Thoracic aorta (tissue), 2 donors: ENCODE measurements at places on chromosomes 12 and 14. TPM values are rescaled to one million over a fixed set of nuclear protein-coding genes. Genes with fewer than 3 reads are reported as not detected.

The PZP gene
- total RNA-seq: not detected

The MYF6 gene
- not detected for total RNA-seq

DNA sequence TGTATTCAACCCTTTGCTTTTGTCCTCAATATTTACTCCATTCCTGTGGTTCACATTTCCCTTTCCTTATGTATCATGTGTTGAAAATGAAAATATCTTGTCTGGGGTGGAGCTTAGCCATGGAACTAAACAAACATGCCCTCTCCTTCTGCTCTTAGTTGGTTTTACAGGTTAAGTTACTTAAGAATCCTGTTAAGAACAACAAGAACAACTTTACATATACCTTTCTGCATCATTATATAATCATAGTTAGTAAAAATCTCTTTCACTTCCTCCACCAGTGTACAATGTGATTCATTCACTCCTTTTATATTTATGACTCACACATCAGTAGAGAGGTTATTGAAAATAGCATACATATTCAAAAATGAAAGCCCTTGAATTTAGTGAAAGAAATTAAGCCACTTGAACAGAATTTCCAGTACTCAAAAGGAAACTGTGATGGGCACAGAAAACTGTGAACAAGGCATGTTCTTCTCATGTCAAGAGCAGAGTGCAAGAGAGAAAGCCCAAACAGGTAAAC lies 307.7 kb downstream of the CCDC91 start:
- H3K27me3 ChIP-seq: no peaks in the 10 kb centered on the region
- peaks cover 6% of the 10 kb centered on the region for H3K4me1 ChIP-seq
- H3K4me3 ChIP-seq: no peak overlapping the region

GRCh38 chr12:43493261-43493797 lies 58.7 kb downstream of the ADAMTS20 start:
- no peaks in the 10 kb centered on the region for H3K27me3 ChIP-seq
- H3K36me3 ChIP-seq: no peaks in the 10 kb centered on the region
- H3K4me3 ChIP-seq: no peak overlapping the region
- H3K4me1 ChIP-seq: no peaks in the 10 kb centered on the region
- H3K27ac ChIP-seq: no peak overlapping the region
- DNase-seq: no peak

GRCh38 chr12:110849221-110849620 lies 2.4 kb downstream of the CCDC63 start:
- H3K4me1 ChIP-seq: peaks cover 20% of the 10 kb centered on the region
- no peaks in the 10 kb centered on the region for H3K36me3 ChIP-seq
- H3K27me3 ChIP-seq: no peaks in the 10 kb centered on the region
- no peak overlapping the region for H3K27ac ChIP-seq
- H3K4me3 ChIP-seq: no peak overlapping the region
